Suppressor macrophage treated with lipopolysaccharide for 4 hours (primary cell): ENCODE measurements at places on chromosomes 7 and 10.

DNA sequence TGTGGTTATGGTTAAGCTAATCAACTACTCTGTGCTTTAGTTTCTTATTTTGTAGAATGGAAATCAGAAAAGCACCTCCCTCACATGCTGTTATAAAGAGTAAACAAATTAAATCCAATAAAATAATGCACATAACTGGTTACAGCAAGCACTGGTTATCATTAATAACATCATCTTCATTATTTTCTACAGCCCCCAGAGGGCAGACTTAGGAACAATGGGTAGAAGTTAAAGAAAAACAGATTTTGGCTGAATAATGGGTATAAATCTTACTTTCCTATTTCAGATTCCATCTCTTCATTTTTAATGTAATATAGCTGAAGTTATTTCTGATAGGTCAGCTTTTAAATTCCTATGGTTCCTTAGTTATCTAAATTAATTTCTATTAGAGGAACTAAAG lies 126.5 kb downstream of the DOCK4 start:
- DNase-seq = peak; percentile 62

DNA sequence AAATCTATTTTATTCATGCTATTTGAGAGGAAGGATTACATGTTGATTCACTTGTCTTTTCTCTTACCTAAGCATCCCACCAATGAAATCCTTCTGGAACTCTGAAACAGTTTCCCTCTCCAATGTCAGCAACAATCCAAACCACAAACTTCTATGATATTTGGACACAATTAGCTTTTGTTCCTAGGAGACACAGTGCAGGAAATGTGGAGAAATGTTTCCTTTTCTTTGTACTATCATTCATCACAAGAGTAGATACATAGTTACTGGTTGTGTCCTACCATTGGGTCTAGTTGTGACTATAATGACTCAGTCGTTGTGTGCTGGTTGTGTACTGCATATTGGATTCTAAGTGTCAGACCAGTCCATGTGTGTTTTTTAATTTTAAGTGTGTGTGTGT lies 156.8 kb upstream of the MAGI2 start:
- DNase-seq = no peak

DNA sequence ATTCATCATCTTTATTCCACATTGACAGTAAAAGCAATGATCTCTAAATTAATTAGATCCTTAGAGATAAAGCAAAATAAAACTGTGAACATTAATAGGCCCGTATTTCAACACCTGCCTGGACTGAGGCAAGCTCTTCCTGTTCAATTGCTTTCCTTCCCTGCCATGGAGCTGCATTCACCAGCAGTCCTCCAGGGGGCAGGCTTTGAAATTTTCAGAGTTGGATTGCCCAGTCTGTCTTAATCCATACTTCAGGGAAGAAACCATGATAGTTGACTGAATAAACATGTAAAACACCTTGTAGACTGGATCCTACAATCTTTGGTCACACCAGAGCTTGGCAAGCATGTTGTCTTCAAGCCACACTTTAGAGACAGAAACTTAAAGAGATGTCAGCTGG lies 936.6 kb downstream of the NRG3 start:
- peak; percentile 14 for DNase-seq

GRCh38 chr10:77915319-77916105 lies 11.0 kb downstream of the DLG5 start:
- no peak for DNase-seq

DNA sequence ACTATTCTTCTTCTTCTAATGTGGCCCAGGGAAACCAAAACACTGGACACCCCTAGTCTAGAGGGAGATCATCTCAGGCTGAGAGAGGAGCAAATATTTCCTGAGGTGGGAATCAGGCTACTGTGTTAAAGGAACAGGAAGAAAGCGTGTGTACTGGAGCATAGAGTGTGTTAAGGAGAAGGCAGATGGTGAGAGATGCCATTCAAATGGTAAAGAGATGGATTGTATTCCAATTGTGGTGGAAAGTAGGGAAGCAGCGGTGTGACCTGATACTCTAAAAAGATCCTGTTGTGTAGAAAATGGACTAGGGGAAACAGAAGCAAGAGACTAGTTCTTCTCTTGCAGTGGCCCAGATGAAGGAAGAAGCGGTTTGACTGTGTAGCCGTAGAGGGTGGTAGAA lies 31.2 kb downstream of the RAB18 start:
- DNase-seq = no peak

GRCh38 chr10:63929831-63930467 lies 408.7 kb downstream of the REEP3 start:
- no peak for DNase-seq

DNA sequence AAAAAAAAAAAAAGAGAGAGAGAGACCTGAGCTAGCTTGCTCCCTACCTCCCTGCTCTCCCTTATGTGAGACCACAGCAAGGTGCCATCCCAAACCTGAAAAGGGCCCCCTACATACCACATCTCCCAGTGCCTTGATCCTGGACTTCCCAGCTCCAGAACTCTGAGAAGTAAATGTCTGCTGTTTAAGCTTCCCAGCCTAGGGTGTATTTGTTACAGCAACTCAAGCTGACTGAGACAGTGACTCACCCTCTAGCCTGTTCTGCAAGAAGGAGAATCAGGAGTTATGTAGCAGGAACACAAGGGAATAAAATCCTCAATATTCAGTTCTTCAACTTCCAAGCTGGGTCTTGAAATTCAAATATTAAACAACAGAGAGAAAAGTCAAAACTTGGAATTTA lies 52.1 kb upstream of the TMEM72 start:
- no peak for DNase-seq

DNA sequence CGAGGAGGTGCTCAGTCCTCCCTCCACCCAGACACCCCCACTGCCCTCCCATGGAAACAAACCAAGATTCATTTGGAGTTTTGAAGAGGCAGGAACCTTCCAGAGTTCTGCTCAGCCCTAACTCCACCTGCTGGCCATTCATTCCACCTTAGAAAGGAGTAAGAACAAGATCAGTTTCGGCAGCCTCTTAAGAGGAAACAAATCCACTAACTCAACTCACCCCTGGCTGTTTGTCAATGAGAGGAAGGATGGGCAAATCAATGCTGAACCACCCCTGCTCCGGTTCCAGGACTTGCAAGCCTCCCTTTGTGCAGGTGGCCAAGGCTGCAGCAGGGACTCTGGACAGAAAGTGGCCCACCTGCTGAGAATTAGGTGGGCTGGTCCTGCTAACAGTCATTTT lies 26.2 kb downstream of the CCDC3 start:
- DNase-seq = no peak

GRCh38 chr10:18381679-18382078 lies 241.5 kb downstream of the CACNB2 start:
- no peak for DNase-seq

GRCh38 chr7:115094163-115094562 lies 172.3 kb downstream of the MDFIC start:
- DNase-seq = no peak

DNA sequence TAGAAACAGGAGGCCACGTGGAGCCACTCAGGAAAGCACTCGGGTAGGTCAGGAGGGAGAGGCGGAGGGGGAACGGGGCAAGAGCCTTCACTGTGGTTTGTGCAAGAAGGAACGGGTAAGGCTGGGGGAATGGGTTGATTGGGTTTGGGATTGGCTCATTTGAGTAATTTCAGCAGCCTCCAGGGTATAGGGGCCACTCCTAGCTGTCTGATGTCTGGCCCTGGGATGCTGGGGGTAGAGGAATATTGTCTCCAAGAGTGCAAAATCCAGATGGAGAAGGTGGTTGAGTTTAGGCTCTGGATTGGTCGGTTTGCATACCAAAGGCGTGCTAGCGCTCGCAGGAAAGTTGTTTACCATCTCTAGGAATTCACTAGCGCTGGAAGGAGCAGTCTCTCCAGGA lies 47.2 kb downstream of the MYL10 start:
- DNase-seq = no peak

- no peak for DNase-seq
Observed at GRCh38 chr7:25031007-25031406, 51.0 kb upstream of the OSBPL3 start.

- peak; percentile 82 for DNase-seq
Observed at GRCh38 chr10:43305876-43306275, 39.0 kb upstream of the RASGEF1A start.

DNA sequence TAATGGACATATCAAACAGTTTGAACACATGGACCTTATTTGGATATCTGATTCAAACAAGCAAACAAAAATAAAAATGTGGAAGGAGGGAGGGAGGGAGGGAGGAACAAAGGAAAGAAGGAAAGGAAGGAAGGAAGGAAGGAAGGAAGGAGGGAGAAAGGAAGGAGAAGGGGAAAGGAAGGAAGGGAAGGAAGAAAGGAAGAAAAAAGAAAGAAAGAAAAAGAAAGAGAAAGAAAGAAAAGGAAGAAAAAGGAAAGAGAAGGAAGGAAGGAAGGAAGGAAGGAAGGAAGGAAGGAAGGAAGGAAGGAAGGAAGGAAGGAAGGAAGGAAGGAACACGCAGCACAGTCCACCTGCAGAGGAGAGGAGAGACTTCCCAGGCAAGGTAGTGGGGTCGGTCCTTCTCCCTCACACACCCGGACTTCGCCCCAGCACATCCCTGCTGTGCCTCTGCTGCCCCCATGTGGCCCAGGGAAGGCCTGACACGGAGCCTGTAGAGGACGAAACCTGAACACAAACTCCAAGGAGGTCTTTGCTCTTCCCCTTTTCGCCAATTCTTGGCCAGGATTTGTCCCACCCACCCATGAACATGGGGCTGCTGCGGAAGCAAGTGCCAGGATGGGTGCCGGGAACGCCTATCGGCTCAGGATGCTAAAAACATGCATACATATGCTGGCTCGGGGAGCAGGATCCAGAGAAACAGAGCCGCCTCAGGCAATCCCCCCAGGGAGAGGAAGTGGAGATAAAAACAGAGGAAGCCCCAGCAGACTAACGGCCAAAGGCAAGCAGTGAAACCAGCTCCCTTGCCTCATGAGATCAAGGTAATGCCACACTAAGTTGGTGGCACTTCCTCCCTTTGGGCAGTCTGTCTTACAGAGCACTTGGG lies 52.3 kb upstream of the DGKI start:
- peak; percentile 80 for DNase-seq

- no peak for DNase-seq
Observed at GRCh38 chr7:154759989-154760388, 242.9 kb downstream of the PAXIP1 start.

- DNase-seq = no peak
Observed at GRCh38 chr7:3464900-3465622, 164.0 kb downstream of the SDK1 start.
